ENCODE measurements at places on chromosomes 7 and 10. TPM values are rescaled to one million over a fixed set of nuclear protein-coding genes. Genes with fewer than 3 reads are reported as not detected.

DNA sequence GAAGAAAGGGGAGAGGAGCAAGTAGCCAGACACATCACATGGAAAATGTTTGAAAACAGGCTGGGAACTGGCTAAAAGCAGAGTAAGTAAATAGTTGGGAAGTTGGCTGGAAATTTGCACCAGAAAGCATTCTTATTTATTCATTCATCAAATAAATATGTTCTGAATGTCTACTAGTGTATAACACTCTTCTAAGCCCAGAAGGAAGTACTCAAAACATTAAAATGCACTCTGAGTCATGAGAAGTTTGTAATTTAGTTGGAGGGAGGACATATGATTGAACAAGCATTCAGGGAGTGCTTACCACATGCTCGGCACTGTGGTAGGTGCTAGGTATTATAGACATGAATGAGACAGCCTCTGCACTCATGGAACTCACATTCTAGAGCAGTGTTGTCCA, 37.0 kb upstream of the CNNM1 start:
- no peaks in the 10 kb centered on the region for H3K4me1 ChIP-seq
- no peak overlapping the region for H3K27ac ChIP-seq
- no peaks in the 10 kb centered on the region for H3K36me3 ChIP-seq
- peaks cover 13% of the 10 kb centered on the region for H3K27me3 ChIP-seq

GRCh38 chr10:48231178-48231577, 43.3 kb downstream of the FRMPD2 start:
- DNase-seq, result no peak
- peaks cover 26% of the 10 kb centered on the region for H3K27me3 ChIP-seq
- no peaks in the 10 kb centered on the region for H3K4me1 ChIP-seq
- H3K27ac ChIP-seq, result no peak overlapping the region

The C10orf143 gene
- total RNA-seq, result 0.78 TPM

DNA sequence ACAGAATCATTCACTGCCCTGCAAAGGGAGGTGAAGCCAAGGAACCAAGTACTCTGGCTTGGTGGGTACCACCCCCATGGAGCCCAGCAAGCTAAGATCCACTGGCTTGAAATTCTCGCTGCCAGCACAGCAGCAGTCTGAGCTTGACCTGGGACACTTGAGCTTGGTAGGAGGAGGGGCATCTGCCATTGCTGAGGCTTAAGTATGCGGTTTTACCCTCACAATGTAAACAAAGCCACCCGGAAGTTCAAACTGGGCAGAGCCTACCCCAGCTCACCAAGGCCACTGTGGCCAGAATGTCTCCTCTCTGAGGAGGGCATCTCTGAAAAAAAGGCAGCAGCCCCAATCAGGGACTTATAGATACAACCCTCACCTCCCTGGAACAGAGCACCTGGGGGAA, 1050.0 kb upstream of the GHITM start:
- no peak for DNase-seq
- peaks cover 12% of the 10 kb centered on the region for H3K27me3 ChIP-seq
- no peak overlapping the region for H3K27ac ChIP-seq

DNA sequence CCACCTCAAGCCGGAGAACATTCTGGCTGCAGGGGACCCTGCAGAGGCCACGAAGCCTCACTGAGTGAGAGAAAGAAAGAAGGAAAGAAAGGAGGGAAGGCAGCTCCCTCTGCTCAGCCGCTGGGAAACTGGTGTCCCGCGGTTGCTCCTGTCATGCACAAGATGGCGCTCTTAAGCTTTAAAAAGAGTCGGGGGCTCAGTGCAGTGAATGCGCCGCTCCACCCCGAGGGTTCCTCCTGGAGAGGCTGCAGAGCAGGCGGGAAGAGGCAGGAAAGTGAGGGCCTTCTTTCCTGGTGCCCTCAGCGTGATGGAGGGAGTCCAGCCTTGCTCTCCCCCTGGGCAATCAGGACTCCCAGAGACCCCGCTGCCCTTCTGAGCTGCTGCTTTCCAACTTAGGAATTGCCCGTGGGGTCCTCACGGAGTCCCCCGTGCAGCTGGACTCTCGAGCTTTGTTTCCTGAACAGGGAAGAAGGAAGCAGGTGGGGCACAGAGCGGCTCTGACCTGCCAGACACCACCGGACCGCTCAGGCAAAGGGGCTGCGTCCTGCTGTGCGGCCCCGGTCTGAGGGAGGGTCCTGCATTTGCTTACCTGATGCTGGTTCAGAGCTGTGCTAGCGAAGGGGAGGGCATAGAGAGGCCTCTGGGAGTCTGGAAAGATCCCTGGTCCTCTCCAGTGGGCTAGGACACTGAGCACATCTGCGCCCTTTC, 141.9 kb upstream of the MKI67 start:
- no peaks in the 10 kb centered on the region for H3K4me1 ChIP-seq
- H3K27me3 ChIP-seq, result peaks cover 41% of the 10 kb centered on the region
- DNase-seq, result peak; percentile 22
- no peak overlapping the region for H3K27ac ChIP-seq
- no peak overlapping the region for H3K4me3 ChIP-seq
- no peaks in the 10 kb centered on the region for H3K36me3 ChIP-seq

- DNase-seq, result no peak
- H3K27ac ChIP-seq, result peak overlapping the region; percentile 75
- H3K4me3 ChIP-seq, result peak overlapping the region; percentile 76
- H3K36me3 ChIP-seq, result peaks cover 23% of the 10 kb centered on the region
- no peaks in the 10 kb centered on the region for H3K27me3 ChIP-seq
- peaks cover 18% of the 10 kb centered on the region for H3K4me1 ChIP-seq
These were observed 2.0 kb downstream of the RARRES2 start for GRCh38 chr7:150339409-150339809.

Data from Calu3 (cell line).